CD8-positive, alpha-beta memory T cell (primary cell): ENCODE measurements at places on chromosomes 12 and 14. TPM values are rescaled to one million over a fixed set of nuclear protein-coding genes. Genes with fewer than 3 reads are reported as not detected.

GRCh38 chr12:112778400-112778799 lies 13.1 kb upstream of the RPH3A start:
- H3K27ac ChIP-seq: no peak overlapping the region
- H3K36me3 ChIP-seq: no peaks in the 10 kb centered on the region
- no peak overlapping the region for H3K4me3 ChIP-seq
- H3K4me1 ChIP-seq: no peaks in the 10 kb centered on the region
- no peak for DNase-seq
- peaks cover 12% of the 10 kb centered on the region for H3K27me3 ChIP-seq

GRCh38 chr12:68340404-68341270 lies 8.5 kb upstream of the MDM1 start:
- H3K27me3 ChIP-seq: peaks cover 11% of the 10 kb centered on the region
- no peak overlapping the region for H3K27ac ChIP-seq
- peaks cover 2% of the 10 kb centered on the region for H3K4me1 ChIP-seq
- no peak for DNase-seq

Gene BBOF1
- 1.9 TPM for total RNA-seq

Gene ATG2B
- total RNA-seq: 17.4 TPM

DNA sequence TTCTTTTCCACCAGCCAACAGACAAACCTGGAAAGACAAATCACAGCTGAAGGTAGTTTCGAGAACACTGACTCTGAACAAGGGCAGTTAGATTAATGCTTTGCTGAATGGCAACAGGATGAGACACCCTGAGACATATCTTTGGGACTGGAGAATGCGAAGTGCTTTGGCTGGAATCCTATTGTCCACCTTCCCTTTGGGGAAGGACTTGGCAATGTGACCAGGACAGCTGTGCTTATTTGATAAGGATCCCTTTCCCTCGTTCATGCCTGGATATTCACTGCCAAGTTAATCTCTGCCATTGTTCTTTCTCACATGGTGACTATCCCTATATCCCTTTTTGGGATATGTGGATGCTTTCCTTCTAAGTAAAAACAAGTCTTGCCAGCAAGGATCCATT lies 537.1 kb upstream of the SEL1L start:
- H3K27me3 ChIP-seq: no peaks in the 10 kb centered on the region
- H3K36me3 ChIP-seq: no peaks in the 10 kb centered on the region
- no peak overlapping the region for H3K4me3 ChIP-seq
- DNase-seq: no peak

GRCh38 chr12:57881475-57881874 lies 34.9 kb upstream of the CTDSP2 start:
- no peak overlapping the region for H3K27ac ChIP-seq
- no peaks in the 10 kb centered on the region for H3K36me3 ChIP-seq
- H3K27me3 ChIP-seq: no peaks in the 10 kb centered on the region
- H3K4me3 ChIP-seq: no peak overlapping the region
- no peaks in the 10 kb centered on the region for H3K4me1 ChIP-seq
- no peak for DNase-seq

- no peak for DNase-seq
- no peaks in the 10 kb centered on the region for H3K36me3 ChIP-seq
- H3K4me3 ChIP-seq: no peak overlapping the region
- H3K27ac ChIP-seq: no peak overlapping the region
- H3K27me3 ChIP-seq: no peaks in the 10 kb centered on the region
- no peaks in the 10 kb centered on the region for H3K4me1 ChIP-seq
These were observed 64.8 kb upstream of the PLEKHG3 start for GRCh38 chr14:64639340-64639821.

- no peaks in the 10 kb centered on the region for H3K36me3 ChIP-seq
- no peaks in the 10 kb centered on the region for H3K27me3 ChIP-seq
These were observed 13.1 kb upstream of the ITGA5 start for GRCh38 chr12:54431911-54432814.

Gene GARIN6
- not detected for total RNA-seq

Gene FBXW8
- total RNA-seq: 9.3 TPM

- H3K36me3 ChIP-seq: no peaks in the 10 kb centered on the region
- peak overlapping the region; percentile 18 for H3K4me3 ChIP-seq
These were observed 60.9 kb upstream of the ARID2 start for GRCh38 chr12:45668641-45669040.
